ENCODE measurements at places on chromosomes 2 and 18.
A peak's percentile ranks its signal among the peaks of the same experiment; 100 is the strongest.

DNA sequence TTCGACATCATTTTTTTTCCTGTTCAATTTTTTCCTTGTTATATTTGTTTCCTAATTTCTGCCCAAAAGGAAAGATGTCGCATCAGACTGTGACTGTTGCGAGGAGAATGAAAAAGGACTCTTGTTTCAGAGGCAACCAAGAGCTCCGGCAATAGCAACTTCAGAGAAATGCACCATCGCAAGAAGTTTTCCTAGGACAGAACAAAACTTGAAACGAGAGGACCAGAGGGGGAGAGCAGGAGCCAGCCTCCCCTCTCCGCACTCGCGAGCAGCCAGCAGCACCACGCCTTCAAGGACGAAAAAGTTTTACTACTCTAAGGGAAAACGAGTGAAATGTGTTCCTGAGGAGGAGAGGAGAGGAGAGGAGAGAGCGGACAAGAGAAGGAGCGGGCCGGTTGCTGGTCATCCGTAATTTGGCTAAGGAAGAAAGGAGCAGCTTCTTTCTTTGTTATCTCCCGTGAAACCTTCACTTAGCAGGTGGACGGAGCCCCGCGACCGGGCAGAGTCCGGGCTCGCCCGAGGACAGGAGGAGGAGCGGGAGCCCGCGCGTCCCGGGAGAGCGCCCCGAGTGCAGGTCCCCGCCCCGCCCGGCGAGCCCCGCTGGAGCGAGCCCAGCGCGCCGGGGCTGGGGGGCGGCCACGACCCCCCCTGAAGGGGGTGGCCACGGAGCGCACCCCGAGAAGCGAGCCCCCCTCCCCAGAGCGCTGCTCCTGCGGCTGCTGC, 744 bp downstream of the POU3F3 start:
- DNase-seq, result no peak

DNA sequence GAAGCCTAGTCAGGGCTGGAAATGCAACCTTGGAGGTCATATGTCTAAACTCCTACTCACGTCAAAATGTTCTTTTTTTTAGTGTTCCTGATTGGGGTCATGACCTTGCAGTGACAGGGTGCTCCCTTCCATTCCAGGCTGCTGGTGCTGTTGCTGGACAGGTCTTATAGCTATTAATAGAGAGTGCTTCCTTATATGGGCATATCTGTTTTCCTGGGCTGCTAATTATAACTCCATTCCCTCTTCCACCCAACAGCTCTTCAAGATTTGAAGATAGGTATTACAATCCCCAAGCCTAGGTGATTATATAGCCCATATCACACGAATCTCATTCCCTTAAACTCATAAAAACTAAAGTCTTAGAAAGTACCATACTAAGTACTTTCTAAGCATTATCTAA, 12.6 kb downstream of the HOXD3 start:
- DNase-seq, result no peak

DNA sequence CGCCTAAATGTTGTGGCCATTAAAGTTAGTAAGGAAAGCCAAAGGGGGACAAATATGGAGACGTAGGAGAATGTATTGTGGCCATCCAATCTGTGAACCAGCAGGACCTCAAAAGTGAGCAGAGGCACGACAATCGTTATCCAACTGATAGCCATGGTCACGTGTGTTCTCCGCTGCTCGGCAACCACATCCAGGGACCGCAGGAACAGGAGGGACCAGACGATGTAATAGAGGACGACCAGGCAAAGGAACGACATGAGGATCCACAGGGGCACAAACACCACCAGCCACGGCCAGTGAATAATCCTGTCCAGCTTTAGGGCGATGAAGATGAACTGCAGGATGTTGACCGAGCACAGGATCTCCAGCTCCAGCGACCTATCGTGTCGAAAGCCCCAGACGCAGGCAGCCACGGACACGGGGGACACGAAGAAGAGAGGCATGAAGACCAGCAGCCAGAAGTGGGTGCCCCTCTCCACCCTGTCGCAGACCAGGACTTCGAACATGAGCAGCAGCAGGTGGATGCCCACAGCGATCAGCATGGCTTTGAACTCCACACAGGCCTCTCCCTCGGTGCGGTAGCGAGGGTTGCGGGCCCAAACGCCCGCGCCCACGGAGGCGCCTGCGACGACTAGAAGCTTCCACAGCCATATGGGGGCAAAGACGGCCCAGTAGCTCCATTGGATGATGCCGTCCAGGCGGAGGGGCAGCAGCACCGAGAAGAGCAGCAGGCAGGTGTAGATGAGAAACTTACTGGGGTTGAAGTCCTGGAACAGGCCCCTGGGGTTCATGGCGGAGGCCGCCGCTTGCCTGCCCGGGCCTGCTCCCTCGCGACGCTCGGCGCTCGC, 790 bp downstream of the TMEM185B start:
- no peak for DNase-seq

DNA sequence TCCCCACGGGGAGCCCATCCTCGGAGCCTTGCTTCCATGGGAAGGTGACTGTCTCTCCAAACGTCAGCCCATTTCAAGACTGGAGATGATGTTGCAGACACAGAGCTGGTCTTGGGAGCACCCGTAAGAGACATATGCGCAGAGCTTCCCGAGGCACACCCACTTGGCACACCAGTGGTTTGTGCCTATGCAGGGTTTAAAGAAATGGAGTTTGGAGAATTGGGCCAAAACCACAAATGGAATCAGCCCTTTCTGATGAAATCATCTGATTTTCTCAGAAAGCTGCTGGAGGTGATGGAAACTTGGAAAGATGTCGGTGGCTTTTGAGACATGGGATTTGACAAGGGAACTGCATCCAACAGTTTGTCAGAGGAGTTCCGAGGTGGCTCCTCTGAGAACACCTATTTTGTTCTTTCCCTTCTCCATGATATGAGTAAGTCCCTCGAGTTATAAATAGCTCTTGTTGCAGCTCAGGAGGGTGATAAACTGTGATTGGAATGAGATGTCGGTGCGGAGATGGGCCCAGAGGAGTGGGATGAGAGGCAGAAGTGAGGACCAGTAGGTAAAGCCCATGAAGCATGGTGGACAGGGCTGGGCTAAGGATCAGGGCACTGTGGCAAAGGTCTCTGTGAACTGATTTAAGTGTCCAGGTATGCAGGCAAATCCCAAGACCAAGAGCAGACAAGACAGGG, 225.7 kb downstream of the ACKR3 start:
- DNase-seq, result no peak

DNA sequence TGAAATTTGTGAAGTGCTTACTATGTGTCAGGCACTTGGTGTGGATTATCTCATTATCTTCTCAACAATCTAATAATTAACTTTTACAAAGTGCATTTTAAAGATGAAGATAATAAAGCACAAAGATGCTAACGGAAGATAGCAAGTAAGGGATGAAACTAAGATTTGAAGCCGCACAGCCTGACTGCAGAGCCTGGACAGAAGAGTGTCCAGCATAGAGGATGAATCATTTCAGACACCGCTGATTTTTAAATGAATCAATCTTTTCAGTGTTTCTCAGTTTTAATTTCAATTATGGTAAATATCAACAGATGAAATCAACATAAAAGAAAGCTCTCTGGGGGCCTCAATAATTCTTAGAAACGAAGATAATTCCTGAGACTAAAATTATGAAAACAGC, 24.5 kb upstream of the STAM2 start:
- DNase-seq, result no peak

- DNase-seq, result no peak
Observed at GRCh38 chr2:19944205-19944845, 42.5 kb upstream of the TTC32 start.

DNA sequence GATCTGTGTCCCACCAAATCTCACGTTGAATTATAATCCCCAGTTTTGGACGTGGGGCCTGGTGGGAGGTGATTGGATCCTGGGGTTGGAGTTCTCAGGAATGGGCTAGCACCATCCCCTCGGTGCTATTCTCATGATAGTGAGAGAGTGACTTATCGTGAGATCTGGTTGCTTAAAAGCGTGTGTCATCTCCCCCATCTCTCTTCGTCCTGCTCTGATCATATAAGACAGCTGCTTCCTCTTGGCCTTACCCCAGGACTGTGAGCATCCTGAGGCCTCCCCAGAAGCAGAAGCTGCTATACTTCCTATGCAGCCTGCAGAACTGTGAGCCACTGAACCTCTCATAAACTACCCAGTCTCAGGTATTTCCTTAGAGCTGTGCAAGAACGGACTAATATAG, 163.7 kb upstream of the NDUFV2 start:
- peak; percentile 43 for DNase-seq

Measured in suppressor macrophage treated with lipopolysaccharide for 1 hour (primary cell).